Occipital lobe (tissue), 3 donors: ENCODE measurements at places on chromosomes 5 and 9. TPM values are rescaled to one million over a fixed set of nuclear protein-coding genes. Genes with fewer than 3 reads are reported as not detected.

DNA sequence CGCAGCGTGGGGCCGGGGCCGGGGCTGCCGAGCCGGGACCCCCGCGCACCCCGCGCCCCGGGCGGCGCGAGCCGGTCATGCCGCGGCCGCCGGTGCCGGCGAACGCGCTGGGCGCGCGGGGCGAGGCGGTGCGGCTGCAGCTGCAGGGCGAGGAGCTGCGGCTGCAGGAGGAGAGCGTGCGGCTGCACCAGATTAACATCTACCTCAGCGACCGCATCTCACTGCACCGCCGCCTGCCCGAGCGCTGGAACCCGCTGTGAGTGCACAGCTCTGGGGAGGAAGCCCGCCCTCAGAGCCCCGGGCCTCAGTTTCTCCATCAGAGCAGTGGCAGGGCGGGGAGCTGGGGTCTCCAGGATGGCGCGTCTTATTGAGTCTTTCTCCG, 335 bp downstream of the GALNT12 start:
- no peak for DNase-seq

DNA sequence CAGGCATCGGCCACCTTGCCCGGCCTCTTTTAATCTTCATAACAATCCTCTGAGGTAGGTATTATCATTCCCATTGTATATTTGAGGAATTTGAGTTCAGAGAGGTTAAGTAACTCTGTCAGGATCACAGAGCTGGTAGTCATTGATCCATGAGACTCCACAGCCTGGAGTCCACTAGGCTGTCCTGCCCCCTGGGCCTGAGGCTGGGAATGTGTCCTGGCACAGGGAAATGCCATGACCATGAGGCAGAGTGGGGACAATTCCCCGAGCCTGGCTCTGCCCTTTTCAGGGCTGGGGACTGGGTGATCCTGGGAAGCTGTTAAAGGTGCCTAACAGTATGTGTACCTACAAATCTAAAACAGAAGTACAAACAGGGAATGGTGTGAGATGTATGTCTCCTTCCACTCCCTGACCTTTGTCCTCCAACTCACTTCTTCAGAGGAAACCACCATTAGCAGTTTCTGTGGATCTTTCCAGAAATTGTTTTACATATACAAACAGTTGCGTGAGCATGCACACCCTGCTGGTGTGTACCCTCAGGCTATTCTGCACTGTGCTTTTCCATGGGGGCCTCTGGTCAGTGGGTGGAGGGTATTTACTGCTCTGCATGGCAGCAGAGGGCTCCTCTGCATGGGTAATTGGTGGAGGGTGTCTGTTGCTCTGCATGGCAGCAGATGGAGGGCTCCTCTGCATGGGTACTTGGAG, 53.8 kb downstream of the NDST1 start:
- no peak for DNase-seq

PLAC8L1 gene
- not detected for total RNA-seq

- no peak for DNase-seq
These were observed 937.2 kb upstream of the TYRP1 start for GRCh38 chr9:11755951-11756350.

DNA sequence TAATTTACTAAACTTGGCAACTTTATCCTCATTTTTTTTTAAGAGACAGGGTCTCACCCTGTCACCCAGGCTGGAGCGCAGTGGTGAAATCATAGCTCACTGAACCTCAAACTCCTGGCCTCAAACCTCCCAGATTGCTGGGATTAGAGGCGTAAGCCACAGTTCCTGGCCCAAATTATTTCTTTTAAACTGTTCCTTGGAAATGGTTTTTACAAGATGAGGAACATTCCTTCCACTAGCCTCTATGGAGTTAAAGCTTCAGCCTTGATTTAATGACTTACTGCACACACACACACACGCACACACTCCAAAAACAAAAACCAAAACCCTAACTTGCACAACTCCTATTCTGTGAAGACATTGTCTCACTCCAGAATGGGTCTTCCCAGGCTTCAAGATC, 77.2 kb upstream of the TARS1 start:
- DNase-seq: no peak

GRCh38 chr9:91775011-91775707, 174.9 kb downstream of the ROR2 start:
- DNase-seq: peak; percentile 4

LPCAT1 gene
- 129 TPM for total RNA-seq

DNA sequence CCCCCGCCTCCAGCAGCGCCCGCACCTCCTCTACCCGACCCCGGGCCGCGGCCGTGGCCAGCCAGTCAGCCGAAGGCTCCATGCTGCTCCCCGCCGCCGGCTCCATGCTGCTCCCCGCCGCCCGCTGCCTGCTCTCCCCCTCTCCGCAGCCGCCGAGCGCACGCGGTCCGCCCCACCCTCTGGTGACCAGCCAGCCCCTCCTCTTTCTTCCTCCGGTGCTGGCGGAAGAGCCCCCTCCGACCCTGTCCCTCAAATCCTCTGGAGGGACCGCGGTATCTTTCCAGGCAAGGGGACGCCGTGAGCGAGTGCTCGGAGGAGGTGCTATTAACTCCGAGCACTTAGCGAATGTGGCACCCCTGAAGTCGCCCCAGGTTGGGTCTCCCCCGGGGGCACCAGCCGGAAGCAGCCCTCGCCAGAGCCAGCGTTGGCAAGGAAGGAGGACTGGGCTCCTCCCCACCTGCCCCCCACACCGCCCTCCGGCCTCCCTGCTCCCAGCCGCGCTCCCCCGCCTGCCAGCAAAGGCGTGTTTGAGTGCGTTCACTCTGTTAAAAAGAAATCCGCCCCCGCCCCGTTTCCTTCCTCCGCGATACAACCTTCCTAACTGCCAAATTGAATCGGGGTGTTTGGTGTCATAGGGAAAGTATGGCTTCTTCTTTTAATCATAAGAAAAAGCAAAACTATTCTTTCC, 19.3 kb downstream of the CDKN2A start:
- no peak for DNase-seq

DNA sequence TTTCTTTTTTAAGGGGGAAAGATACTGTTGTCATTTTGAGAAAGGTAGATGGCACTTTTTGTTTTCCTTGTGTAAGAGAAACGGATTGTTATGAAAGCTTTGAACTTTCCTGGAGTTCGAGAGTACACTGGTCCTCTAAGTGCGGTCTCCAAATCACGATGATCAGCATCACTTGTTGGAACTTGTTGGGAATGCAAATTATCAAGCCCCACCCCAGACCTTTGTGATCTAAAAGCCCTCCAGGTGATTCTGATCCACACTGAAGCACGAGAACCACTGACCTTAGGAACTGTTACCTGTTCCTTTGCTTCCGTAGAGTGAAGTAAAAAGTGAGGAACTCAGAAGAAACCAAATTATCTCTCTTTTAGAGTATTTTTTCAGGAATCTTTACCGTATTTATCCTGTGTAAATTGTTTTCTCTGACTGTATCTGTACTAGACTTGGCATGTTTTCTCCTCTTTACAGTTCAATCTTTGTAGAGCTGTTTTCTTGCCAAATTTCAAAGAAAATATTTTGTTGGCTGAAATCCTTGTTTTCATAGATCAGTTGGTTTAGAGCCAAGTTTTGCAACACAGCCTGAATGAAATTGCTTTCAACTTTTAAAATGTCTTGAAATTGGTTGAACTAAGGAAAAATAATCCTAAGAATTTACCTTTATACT, 4.0 kb downstream of the MAT2B start:
- DNase-seq: no peak

MYMK gene
- not detected for total RNA-seq

- no peak for DNase-seq
These were observed 3.6 kb downstream of the SYNPO start for GRCh38 chr5:150644058-150644457.

- DNase-seq: no peak
These were observed 141.3 kb upstream of the EPB41L4A start for GRCh38 chr5:112560371-112560770.

CARTPT gene
- total RNA-seq: not detected

DNA sequence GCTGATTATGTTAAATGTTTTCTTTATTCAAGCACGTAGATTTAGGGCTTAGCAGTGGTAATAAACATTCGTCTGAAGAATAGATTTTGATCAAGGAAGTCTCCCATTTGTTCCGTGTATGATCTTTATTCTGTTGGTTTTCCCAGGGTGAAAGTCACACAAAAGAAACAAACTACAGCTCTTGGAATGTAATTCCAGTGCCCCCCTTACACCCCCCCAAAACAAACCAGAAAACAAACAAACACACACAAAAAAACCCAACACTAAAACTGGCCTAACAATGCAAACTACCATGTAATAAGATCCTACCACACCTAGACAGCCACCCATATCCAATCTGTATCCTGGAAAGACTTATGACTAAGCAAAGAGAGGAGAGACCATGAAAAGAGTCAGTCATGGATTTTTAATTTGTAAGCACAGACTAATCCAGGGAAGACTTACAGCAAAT, 196.2 kb upstream of the ELL2 start:
- no peak for DNase-seq
